ENCODE measurements at places on chromosomes 12 and 14.

DNA sequence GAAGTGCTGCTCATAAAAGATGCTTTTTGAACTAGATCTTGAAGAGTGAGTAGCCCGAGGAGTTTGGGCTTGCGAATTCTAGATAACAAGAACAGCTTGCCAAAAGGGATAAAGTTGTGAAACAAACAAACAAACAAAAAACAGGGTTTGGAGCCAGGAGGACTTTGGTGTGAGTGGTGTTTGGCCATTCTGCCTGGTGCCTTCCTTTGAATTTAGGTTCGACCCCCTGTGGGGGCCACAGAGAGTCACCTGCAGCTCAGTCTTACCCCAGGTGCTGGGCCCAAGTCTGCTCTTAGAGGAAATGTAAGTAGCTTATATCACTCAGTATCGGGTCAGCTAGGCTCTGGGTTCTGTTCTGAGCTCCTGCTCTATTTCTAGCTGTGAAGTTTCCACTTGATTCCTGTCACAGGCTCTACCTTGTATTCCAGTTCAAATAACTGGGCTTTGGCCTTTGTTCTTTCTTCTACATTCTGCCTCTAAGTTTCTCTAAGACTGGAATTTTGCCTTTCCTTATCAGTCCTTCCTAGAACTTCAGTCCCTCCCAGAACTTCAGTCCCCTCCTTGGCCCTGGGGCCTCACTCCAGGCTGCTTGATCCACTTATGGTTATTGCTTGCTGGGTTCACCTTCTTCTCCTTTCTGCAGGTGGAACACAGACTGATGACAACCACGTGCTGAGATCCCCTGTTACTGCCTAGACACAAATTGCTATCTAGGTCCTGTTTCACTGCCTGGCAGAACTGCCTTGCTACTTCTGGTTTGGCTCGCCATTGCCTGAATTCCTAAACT lies 20.5 kb upstream of the DUSP6 start:
- DNase-seq = no peak

DNA sequence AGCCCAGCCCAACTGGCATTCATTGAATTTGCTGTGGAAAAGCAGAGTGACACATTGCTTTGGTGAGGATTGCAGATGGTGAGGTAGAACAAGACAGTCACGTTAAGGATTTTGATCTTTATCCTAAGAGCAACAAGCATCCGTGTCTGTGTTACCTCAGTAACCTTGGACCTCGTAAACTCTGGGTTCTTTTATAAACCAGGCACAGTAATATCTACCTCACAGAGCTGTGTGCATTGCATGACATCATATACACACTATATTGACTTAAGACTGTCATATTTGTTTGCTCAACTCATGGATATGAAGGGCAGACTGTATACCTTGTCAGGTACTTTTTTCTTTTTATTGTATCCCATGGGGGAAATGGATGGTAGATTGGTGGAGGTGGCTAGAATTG lies 156.2 kb downstream of the ETV6 start:
- no peak for DNase-seq

DNA sequence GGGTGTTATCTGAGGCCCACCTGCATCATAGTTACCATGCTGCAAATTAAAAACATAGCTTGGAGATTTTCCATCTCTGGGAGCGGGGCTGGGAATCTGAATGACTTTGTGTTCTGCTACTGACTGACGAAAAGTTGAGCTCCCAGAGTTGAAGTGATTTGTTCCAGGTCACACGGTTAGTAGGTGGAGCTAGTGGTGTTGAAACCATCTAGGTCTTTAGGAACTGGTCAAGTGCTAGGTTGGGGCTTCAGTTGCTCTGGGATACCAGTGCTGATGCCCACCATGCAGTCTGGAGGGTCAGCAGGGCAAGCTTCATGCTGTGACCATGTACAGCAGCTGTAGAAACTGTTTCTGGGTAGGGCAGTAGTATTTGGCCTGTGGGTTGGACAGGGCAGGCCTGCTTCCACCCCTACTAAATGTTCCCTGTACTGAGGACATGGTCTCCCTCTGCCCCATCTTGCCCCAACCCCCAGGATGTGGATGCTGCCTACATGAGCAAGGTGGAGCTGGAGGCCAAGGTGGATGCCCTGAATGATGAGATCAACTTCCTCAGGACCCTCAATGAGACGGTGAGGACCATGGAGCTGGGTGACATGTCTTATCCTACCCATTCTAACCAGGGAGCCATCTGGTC lies 5.3 kb downstream of the KRT7 start:
- no peak for DNase-seq

DNA sequence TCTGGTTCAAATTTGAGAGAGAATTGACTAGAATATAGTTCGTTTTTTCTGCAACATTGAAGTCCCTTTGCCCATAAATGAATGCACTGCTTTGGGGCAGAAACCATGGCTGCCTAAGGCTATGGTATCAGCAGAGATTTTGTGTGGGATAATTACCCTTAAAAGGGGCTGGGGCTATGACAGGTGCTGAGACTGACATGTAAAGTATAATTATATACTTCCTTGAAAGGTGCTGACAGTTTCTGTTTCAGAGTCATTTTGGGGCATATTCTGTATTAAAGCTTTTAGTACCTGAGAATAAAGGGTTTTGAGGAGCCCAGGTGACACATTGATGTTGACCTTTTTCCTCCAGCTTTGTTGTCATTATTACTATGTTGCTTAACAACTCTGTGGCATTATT lies 150.3 kb upstream of the PTPRQ start:
- DNase-seq = no peak

DNA sequence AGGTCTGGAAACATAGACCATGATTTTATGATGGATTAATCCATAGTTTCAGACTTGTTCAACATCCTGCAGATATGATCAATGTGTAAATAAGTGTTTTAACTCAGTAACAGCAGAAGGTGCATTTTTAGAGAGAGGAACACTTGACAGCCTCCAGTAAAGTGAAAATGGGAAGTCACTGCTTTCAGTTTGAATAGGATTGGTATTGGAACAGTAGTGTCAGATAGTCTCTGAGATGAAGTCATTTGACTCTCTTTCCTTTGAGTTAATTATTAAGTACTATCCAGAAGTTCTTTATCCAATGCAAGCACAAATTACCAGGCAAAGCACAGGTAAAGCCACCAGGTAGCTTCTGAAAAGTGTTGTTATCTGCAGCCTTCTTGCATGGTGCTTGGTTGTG lies 14.5 kb upstream of the NAV3 start:
- no peak for DNase-seq

GRCh38 chr14:67773844-67774377 lies 42.5 kb downstream of the ZFYVE26 start:
- DNase-seq = no peak

DNA sequence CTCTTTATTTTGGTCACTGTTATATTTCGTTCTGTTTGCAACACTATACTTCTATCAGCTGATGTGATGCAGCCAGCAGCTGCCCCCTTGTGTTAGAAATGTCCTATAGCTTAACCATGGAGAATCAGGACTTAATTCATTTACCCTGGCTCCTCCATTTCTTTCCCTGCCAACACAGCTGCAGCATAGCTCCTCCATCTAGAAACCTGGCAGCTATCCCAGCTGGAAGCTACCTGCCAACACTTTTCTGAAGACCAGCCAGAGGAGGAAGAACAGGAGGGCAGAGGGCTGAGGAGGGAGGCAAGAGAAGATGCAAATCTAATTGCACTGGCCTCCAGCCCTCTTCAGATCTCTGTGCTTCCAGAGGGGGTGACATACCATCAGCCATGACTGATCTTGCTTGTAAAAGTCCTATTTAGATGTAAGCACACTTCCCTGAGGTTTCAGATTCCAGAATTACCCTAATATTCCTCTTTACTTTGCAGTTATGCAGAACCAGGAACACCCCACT lies 156.8 kb upstream of the TMEM260 start:
- DNase-seq = no peak

- no peak for DNase-seq
Observed at GRCh38 chr14:63670692-63671091, 29.0 kb upstream of the WDR89 start.
